ENCODE measurements at places on chromosomes 11 and 22.
A peak's percentile ranks its signal among the peaks of the same experiment; 100 is the strongest.

GRCh38 chr11:74783241-74783871, 34.7 kb downstream of the RNF169 start:
- DNase-seq, result peak; percentile 70

DNA sequence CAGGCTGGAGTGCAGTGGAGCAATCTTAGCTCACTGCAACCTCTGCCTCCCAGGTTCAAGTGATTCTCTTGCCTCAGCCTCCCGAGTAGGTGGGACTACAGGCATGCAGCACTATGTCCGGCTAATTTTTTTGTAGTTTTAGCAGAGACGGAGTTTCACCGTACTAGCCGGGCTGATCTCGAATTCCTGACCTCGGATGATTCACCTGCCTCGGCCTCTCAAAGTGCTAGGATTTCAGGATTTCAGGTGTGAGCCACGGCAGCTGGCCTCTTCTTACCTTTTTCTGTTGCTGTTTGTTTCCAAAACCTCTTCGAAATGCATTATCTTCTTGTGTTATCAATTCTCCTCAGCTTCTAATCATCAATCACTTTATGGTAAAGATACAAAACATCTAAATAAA, 22.1 kb upstream of the TMEM135 start:
- no peak for DNase-seq

DNA sequence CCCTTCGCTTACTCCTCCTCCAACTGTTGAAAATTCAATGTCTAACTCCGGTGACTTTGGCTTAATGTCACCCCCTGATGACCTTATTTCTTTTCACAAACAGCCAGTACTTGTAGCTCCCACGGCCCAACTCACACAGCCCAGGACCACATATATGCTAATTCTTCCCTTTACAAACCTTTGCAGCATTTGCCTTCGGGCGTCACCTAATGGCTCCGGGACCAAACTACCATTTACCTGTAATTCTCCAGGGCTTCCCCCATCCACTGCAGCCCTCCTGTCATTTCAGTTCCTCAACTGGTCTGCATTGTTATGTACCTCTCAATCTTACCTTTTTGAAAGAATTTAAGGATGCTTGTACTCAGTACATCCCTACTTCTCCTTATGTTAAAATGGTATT, 29.8 kb upstream of the OR56B4 start:
- DNase-seq, result no peak

DNA sequence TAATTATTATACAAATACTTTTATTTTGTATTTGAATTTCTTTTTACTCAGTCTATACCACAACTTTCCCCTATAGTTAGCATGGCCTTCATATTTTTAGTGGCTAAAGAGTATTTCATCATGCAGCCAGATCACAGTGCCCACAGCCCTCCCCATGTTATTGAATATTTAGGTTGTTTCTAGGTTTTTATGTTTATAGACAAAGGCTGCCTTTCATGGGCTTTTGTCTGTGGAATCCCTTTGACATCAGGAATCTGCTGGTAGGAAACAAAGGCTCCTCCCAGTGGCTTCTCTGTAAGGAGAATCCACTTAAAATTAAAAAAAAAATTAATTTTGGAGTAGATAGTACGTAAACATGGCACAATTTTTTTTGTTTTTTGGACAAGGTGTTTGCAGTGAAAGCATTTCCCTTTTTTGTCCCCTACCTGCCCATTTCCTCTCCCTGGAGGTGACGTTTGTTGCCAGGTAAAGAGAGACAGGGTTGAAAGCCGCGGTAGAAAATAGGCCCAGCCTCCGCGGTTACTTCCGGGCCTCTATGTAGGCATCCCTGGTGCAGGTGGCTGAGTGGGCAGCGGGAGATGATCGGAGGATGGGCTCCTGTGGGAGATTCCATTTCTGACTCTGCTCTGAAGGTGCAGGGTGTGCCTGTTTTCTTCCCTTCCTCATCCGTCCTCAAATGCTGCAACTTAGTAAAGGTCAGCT, 82.2 kb upstream of the OR4B1 start:
- no peak for DNase-seq

DNA sequence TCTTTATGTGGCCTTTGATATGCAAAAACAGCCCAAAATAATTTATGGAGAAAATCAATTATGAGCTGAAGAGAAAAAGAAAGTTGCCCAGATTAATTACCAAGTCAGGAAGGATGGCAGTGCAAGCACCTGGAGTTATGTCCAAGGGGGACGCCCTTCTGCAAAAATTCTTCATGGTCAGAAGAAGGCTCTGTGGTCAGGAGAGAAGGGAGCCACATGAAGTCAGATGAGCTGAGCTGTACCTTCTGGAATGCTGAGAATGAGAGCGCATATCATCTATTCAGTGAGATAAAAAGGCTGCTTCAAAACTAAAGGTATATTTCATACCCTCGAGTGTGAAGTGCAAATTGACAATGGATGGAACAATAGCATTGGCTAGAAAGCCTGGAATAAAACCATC, 607.4 kb downstream of the NTM start:
- DNase-seq, result no peak

GRCh38 chr11:75554258-75555022, 7.6 kb upstream of the SERPINH1 start:
- DNase-seq, result no peak

GRCh38 chr11:59614277-59615119, 1.1 kb downstream of the OSBP start:
- no peak for DNase-seq

DNA sequence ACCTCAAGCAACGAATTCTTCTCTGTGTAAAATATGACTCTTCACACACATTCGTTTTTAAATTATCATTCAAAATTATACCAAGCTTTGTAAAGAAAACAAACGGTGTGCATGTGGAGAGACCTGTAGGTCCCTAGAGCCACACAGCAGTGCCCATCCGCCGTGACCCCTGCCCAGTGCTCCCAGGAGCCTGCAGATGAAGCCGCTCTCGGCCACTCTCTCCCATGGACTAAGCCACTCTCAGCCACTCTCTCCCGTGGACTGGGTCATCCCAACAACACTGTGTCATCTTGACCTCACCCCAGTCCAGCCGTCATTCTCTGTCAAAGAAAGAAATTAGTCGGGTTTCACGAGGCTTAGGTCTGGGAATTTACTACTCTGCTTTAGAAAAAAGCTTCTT, 391.6 kb downstream of the BRD1 start:
- DNase-seq, result no peak

DNA sequence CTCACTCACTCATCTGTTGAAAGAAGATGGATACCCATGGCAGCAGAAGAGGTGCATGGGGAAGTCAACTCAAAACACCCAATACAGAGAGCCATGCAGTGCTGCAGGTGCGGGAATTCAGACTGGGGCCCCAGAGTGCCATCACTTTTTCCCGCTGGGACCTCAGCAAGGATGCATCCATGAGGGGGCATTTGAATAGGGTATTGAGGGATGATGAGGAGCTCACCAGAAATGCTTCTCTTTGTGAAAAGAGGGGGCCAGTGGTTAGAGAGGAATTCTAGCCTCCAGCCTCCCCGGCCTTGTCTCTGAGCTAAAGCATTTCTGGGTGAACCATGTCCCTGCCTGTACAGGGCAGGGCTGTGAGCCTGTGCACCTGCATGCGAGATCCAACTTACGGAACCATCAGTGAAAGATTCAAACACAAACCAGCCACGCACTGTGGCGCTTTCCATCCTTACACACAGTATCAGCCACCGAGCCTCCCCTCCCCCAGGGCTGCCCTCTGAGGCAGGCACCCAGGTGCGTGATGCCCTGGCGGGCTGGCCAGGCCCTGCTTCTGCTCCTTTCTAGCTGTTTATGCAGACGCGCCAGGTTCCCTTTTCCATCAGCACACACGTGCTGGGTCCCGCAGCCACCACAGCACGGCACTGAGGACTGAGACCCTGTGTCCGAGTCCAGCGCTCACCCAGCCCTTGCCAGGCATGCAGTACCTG, 1177.2 kb downstream of the BRD1 start:
- no peak for DNase-seq

DNA sequence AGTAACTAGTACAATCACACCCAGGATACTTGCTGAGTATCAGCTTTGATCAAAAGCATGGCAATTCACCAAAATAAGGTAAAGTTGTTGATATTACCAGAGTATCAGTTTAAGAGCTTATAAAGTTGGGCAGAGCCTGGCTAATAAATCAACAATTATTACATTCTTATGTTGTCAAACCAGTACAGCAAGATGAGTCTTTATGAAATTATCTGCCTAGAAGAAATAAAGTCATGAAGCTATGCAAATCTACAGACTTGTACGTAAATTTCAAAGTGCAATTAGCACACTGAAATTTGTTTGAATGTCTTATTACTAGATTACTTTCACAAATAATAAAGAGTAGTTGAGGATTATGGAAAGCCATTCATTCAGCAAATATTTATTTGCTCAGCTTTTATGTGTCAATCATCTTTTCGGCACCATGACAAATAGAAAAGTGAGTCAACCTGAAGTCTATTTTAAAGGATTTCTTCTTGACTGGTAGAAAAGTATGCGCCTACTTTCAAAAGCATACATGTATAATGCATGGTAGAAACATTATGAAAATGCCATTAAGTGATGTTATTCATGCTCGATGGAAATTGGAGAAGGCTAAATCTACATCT, 5.0 kb upstream of the ANO3 start:
- DNase-seq, result no peak

- no peak for DNase-seq
Observed at GRCh38 chr11:121661880-121662486, 209.2 kb upstream of the SORL1-AS1 start.

DNA sequence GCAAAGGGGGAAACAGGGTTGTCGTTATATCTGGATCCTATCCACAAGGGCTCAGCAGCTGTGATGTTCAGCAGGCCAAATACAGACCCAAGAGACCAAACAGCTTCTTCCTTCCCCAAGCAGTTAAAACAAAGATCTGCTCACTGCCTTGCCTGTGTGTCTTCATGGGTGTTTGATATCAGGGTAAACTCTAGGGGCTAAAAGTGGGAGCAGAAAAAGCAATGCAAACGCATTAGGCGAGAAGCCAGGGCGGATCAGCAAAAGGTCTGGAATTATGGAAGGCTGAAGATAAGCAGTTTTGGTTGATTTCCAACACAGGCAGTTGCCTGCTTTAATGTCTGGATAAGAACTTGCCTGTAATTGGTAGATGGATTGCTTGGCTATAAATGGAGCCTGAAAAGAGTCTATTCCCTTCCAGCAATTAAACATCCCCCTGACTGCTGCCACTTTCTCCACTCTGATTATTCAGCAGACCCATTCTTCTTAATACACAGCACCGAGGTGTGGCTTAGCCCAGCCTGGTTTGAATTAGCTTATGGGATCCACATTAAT, 126.3 kb downstream of the COMMD9 start:
- DNase-seq, result no peak

DNA sequence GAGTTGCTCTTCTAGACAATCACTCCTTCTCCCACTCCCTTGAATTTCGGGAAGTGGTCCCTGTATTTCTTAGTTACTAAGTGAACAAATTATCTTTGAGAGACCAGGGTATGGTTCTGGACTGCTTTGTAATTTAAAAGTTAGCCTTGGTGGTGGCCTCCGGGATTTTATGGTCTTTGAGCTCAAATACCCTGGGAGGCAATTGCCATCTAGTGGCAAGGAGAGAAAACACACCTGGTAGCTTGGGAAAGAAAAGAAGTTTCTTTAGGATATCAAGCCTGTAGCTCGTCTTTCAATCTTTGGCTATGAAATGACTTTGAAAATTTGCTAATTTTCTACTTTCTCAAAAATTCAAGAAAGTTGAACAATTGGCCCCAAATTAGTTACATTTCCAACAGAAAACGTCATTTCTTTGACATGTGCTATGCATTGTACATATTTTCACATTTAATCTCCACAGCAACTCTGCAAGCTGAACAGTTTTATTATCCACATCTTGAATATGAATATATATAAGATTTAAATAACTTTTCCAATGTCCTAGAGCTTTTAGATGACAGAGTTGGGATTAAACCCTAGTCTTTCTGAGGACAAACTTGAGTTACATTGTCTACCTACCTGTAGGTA, 39.1 kb downstream of the MMP27 start:
- DNase-seq, result peak; percentile 44

DNA sequence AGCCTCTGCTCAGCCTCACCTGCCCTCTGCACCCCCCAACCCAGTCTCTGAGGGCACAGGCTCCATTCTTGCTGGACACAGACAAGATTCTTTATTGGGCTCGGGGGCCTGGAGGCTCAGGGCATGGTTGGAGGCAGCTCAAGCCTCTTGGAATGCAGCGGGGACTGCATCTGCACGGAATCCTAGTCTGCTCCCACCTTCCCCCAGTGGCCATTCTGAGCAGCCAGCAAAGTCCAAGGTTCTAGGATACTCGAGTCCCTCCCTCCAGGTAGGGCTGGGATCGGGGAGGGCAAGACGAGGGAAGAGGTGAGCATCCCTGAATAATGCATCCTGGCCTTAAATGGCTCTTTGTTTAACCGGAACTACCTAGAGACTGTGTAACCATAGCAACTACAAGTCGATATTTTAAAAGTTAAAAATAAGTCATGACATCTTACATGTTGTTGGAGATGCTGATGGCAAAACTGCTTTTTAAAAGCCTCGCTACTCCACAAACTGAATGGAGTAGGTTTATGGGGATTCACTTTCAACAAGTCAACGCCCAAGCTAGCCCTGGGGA, 10.7 kb upstream of the IGSF22 start:
- DNase-seq, result no peak

DNA sequence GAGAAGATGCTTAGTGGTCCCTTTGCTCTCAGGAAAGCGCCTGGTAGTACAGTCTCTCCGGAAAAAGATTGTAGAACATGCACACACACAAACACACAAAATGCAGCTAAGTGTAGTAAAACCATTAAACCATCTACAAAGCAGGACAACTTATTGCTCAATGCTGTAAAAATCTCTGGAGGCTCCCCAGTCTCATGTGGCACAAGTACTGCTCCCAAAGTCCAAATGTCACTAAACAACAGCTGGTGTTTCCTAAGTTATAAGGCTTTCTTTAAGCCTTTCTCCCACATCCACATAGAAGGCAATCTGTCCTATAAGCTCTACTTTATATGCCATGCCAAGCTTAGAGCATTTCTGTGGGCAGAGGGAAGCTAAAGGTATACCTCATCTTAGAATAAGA, 32.9 kb downstream of the CDON start:
- DNase-seq, result no peak

DNA sequence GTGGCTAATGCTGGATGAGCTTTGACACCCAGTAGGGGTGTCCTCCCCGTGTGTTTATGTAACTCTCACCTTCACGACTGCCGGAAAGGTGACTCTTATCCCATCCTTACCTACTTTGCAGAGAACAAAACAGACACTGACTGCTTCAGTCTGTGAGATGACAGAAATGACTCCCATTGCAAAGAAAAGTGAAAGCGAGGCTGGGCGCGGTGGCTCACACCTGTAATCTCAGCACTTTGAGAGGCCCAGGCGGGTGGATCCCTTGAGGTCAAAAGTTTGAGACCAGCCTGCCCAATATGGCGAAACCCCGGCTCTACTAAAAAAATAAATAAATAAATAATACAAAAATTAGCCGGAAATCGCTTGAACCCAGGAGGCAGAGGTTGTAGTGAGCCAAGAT, 106.4 kb upstream of the ANO1 start:
- peak; percentile 10 for DNase-seq

- no peak for DNase-seq
Observed at GRCh38 chr22:48947636-48948035, 880.0 kb downstream of the BRD1 start.

- DNase-seq, result no peak
Observed at GRCh38 chr11:19980957-19981669, 179.2 kb downstream of the DBX1 start.

GRCh38 chr11:130118636-130119387, 40.8 kb upstream of the ST14 start:
- DNase-seq, result peak; percentile 52

All from activated CD4-positive, alpha-beta T cell treated with anti-CD3 and anti-CD28 coated beads, Interleukin-2, amount 50 U/mL, for 16 hours (primary cell).